ENCODE measurements at places on chromosomes 16 and 17.

- no peak for DNase-seq
Measured at GRCh38 chr17:55186937-55187770, 77.6 kb upstream of the HLF start.

DNA sequence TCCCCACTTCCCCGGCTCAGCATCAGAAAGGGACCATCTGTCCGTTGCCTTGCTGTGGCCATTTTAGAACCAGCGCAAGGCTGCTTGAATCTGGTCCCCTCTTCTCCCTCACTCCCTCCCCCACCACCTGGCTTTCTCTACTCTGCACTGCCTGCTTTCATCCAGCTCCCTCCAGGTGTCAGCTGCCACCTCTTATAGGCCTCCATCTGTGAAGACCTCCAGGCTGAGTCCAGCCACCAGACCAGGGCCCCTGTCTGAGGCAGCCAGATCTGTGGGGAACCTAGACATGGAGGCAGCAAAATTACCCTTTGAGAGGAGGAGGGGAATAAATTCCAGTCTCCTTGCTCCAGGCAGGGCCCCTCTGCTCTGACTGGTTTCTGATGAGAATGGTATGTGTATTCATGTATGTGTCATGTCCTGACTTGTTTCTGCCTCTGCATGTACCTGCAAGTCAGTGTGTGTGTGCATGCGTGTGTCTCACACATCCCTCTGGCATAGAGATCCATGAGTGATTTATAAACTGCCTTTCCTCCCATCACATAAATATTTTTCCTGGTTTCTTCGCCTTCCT is 21.1 kb downstream of the MINK1 start:
- DNase-seq, result no peak

GRCh38 chr16:54673313-54673712 is 257.4 kb upstream of the IRX5 start:
- DNase-seq, result no peak

DNA sequence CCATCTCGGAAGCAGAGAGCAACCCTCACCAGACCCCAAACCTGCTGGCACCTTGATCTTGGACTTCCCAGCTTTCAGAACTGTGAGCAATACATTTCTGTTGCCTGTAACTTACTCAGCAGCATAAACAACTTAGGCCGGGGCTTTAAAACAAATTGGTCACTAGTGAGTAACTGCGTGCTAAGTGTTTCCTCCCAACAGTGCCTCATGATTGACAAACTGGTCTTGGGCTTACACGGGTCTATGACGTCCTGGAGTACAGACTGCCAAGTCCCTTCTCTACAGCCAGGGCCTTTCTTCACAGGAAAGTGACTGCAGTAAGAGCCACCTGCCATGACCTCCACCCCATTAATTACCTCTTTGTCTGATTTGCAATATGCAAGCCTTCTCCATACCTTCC is 136.7 kb downstream of the XYLT1 start:
- no peak for DNase-seq

DNA sequence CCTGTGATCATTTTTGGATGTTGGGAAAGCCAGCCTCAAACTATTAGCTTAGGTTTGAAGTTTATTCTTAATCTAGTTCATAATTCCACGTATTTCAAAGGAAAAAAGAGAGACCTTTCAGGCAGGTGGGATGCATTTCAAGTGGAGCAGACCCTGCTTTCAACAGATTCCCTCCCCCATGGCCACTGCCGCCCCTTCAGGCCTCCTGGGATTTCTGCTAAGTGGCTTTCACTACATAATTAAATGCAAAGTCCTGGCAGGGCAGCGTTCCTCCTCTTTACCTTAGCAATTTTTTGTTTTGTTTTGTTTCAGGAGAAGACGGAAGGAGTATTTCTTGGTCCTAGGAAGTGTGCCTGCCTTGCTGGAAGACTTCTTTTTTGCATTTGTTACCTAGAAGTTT is 36.6 kb downstream of the MAF start:
- no peak for DNase-seq

- DNase-seq, result no peak
Measured at GRCh38 chr17:83080579-83080857, 1.1 kb downstream of the METRNL start.

- no peak for DNase-seq
Measured at GRCh38 chr17:64017381-64017980, 3.0 kb downstream of the ICAM2 start.

- no peak for DNase-seq
Measured at GRCh38 chr16:84555418-84556196, 51.1 kb upstream of the MEAK7 start.

DNA sequence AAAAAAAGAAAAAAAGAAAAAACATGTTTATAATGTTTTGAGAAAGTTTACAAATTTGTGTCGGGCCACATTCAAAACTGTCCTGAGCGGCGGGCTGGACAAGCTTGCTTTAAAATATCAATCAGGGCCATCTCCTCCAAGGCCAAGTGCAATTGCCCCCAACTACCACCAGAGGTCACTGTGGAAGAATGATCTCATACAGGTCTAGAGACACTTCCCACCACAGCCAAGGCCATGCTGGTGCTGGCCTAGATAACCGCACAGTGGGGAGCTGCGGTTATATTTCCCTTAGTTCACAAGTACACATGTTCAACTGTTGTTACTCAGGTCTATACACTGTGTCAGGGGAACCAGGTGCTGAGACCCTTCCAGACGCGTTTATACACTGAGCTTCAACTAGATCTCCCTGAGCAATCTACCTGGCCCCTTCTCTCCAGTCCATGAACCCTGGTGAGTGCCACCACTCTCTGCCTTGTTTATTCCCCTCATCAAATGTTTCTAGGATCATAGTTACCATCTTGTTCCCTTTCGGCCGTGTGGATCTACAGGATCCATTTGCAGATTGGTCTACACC is 83.8 kb upstream of the CCL2 start:
- peak; percentile 59 for DNase-seq

GRCh38 chr16:23608194-23608593 is 12.1 kb upstream of the NDUFAB1 start:
- no peak for DNase-seq

Measured in breast epithelium (tissue), 4 donors.